Smooth muscle cell of bladder (primary cell): ENCODE measurements at places on chromosomes 2 and 18. TPM values are rescaled to one million over a fixed set of nuclear protein-coding genes. Genes with fewer than 3 reads are reported as not detected.

Gene TMEM247
- total RNA-seq = not detected in 2 replicates

Gene KCNE4
- 27.2 and 43.9 TPM in 2 replicates for total RNA-seq

Gene DRC1
- total RNA-seq = not detected in 2 replicates

Gene SPOPL
- 9.0 and 20.6 TPM in 2 replicates for total RNA-seq

Gene SMYD1
- total RNA-seq = not detected in 2 replicates

Gene SIX2
- total RNA-seq = under 0.01 and 0.18 TPM in 2 replicates

Gene DCDC2C
- total RNA-seq = not detected in 2 replicates

Gene GAL3ST2
- total RNA-seq = 0.18 TPM in 1 of 2 replicates, not detected in the other
